Activated CD4-positive, CD25-positive, alpha-beta regulatory T cell treated with anti-CD3 and anti-CD28 coated beads, Interleukin-2, amount 50 U/mL, for 24 hours (primary cell): ENCODE measurements at places on chromosomes 1 and 21.
A peak's percentile ranks its signal among the peaks of the same experiment; 100 is the strongest.

DNA sequence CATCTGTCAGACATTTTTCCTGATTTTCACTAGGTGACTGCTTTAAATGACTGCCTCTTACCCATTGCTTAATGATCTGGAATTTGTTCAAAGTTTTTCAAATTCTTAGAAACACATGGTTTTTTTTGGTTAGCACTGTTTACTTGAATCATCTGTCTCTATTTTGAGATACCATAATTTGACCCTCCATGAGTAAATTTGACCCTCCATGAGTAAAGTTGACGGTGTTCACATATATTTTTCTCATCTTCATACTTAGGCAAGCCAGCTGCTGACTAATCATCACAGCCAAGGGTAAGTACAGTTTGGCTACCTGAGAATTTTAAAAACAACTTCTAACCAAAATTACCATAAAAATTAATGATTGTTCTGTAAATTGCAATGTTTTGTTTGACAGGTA lies 586.5 kb downstream of the PTBP2 start:
- ATAC-seq = no peak

DNA sequence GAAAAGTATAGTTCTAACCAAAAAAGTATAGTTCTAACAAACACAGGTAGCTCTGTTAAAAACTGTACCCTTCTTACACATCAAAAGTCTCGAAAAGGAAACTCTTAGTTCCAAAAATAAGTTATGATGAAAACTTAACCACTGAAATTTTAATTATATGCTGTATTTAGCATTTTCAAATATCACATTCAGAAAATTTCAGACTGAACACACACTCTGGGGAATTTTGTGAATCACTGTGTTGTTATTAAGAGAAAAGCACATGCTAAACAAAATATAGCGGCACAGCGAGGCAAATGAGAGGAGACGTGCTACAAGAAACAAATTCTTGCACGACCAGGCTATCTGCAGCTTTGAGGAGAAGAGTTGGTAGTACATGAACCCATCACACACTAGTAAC lies 30.4 kb downstream of the VAV3 start:
- ATAC-seq = peak; percentile 23

GRCh38 chr1:38805036-38805435 lies 54.5 kb downstream of the RRAGC start:
- no peak for ATAC-seq

GRCh38 chr1:76254104-76255030 lies 179.8 kb downstream of the ST6GALNAC3 start:
- ATAC-seq = no peak

DNA sequence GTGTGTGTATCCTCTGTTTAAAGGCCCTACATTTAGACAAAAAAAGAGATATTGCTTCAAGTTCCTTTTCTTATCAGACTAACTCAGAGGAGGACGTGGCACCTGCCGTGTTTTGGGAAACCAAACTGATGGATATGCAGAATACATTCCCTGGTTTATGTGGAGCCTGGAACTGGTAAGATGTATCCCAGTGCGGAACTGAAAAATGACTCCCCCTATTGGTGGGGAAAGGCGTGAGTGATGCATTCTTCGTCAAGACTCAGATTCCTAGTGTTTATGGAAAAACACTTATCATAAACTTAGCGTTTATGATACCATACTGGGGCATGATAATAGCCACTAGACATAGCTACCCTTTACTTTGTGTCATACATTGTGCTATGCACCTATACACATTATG lies 154.2 kb downstream of the ZNF326 start:
- no peak for ATAC-seq

DNA sequence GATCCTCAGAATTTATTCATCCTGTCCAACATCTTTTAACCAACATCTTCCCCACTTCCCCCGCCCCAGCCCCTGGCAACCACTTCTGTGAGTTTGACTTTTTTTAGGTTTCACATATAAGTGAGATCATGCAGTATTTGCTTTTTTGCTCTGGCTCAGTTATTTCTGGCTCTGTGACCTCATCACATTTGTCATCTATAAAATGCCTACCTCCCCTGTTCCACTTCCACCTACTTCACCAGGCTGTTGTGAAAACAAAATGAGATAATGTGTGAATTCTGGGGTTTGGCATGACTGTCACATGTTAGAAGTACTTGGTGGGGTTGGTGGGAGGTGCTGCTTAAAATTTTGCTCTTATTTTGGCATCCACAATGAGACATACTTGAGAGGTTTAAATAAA lies 18.4 kb downstream of the HHAT start:
- ATAC-seq = peak; percentile 46

DNA sequence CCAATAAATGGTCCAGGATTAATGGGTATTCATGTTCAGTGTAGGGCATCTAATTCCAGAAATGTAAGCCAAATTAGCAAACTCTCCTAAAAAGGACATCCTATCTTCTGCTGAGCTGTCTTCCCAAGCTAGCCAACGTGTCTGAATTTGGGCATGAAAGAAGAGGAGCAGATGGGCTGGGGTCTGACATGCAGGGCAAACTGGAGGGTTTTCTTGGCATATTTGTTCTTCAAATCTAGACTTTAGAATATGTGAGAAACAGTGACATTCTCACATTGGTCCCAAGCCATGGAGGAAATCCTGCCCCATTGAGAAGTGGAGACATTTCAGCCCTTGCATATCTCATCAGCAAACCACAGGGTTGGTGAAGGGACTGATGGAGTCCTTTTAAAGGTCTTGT lies 67.2 kb downstream of the LRIG2 start:
- ATAC-seq = no peak

GRCh38 chr1:147124266-147124665 lies 48.0 kb downstream of the PRKAB2 start:
- no peak for ATAC-seq

- ATAC-seq = no peak
Measured at GRCh38 chr1:243507001-243507671, 251.3 kb downstream of the SDCCAG8 start.

DNA sequence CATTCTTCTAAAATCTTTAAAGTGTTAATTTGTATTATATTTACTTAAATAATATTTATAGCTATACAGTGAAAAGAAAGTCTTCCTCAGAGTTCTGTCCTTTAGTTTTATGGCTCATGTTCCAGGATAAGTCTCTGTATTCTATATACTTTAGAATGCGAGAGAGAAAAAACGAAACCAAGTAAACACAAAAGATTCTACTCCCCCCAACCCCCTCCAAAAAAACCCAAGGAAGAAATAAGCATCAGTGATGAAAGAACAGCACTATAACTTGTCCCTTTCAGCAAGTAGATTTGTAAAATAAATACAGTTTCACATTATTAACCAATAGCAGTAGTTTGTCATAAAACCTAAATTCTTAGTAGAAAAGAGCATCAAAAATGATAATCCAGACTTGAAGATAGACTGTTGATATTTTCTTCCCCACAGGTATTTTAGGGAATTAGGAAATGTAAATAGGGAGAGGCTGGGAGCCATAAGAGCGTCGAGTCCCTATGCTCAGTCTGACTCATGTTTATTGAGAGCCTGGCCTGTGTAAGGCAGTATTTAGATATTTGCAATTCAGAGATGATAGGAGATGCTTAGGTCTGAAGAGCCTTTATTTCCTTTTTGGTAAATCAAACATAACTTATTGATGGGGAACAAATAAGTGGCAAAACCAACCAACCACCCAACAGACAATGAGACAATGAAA lies 35.5 kb downstream of the CDC14A start:
- no peak for ATAC-seq

DNA sequence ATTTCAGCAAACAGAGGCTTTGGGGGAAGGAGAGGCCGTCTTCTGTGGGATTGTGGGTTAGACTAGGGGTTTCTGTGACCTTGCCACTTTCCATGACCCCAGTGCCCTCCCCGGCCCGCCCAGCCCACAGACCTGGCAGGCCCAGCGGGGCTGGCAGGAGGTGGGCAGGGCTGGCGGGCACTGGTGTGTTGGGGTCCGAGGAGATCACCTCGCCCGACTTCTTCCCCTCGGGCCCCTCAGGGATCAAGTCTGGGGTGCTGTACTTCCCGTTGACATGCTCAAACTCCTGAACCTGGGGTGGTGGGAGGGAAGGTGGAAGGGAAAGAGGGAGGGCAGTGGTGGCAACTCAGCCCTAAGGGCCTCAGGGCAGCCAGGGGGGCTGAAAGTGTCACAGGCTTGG lies 56.3 kb downstream of the CHD5 start:
- ATAC-seq = no peak

GRCh38 chr1:97170300-97170699 lies 448.7 kb downstream of the PTBP2 start:
- no peak for ATAC-seq

DNA sequence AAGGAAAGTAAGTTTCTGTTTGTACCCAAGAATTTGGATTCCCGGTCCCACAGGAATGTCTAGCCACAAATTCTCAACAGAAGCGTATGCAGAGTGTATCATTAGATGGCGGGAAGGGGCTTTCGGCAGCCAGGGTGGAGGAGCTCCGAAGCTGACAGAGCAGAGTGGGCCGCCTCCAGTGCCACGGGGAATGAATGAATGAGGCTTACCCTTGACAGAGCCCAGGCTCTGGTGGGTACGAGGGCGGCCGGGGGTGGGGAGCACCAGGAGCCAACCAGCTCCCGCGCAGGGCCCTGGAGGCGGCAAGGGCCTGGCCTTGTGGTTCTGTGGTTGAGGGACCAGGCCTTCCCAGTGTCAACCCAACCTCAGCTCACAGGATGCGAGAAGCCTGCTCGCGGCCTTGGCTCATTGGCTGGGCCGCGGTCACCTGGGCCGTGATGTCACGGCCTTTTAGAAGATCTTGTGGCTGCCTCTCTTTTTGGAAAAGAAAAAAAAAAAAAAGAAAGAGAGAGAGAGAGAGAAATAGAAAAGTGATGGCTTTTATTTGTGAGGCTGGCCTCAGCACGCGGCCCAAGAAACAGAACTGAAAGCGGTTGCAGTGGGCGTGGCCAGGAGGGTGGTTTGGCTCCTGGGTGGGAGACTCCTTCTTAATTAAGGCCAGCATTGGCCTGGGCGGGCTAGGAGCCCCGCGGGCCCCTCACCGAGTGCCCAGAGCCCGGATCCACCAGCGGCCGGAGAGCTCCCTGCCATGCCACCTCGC lies 34.9 kb upstream of the RUNX3 start:
- peak; percentile 86 for ATAC-seq
